ENCODE measurements at places on chromosomes 4 and X. TPM values are rescaled to one million over a fixed set of nuclear protein-coding genes. Genes with fewer than 3 reads are reported as not detected.

The FAM9B gene
- not detected for total RNA-seq

The NPFFR2 gene
- total RNA-seq = not detected

The TMEM31 gene
- total RNA-seq = not detected

The PWWP3B gene
- not detected for total RNA-seq

The AFF1 gene
- total RNA-seq = 9.4 TPM

The MORF4L2 gene
- 1,166 TPM for total RNA-seq

The SHROOM2 gene
- 0.24 TPM for total RNA-seq

The HSPA4L gene
- total RNA-seq = 9.6 TPM

The CCNA2 gene
- total RNA-seq = 49.1 TPM

The GPR173 gene
- not detected for total RNA-seq

The SMIM10 gene
- not detected for total RNA-seq

The CNKSR2 gene
- total RNA-seq = 4.3 TPM

The TMSB15B gene
- total RNA-seq = 4.3 TPM

The MAP7D2 gene
- total RNA-seq = 5.6 TPM

The CFAP99 gene
- not detected for total RNA-seq

The NAT8L gene
- 13.1 TPM for total RNA-seq

The UCHL1 gene
- 969 TPM for total RNA-seq

The NLGN3 gene
- 0.86 TPM for total RNA-seq

The GPAT3 gene
- 48.2 TPM for total RNA-seq

The ASMT gene
- total RNA-seq = 0.74 TPM

The NUP54 gene
- total RNA-seq = 43.7 TPM

The GRXCR1 gene
- not detected for total RNA-seq

The SMR3B gene
- not detected for total RNA-seq

The PTTG2 gene
- not detected for total RNA-seq

The CLDN22 gene
- total RNA-seq = not detected

The DCUN1D4 gene
- total RNA-seq = 20.1 TPM

The DDX60 gene
- 1.5 TPM for total RNA-seq

The UGT2B7 gene
- total RNA-seq = 0.16 TPM

The TMEM47 gene
- total RNA-seq = 0.77 TPM

The REELD1 gene
- not detected for total RNA-seq

The PACRGL gene
- total RNA-seq = 14.9 TPM

The BTC gene
- 1.4 TPM for total RNA-seq

The TAF7L gene
- total RNA-seq = not detected

The LANCL3 gene
- not detected for total RNA-seq

The SUV39H1 gene
- 22.1 TPM for total RNA-seq

The PCDH7 gene
- 0.06 TPM for total RNA-seq

The POLN gene
- total RNA-seq = 0.55 TPM

The RNF175 gene
- total RNA-seq = not detected

The TLR2 gene
- total RNA-seq = 0.13 TPM

The NEXMIF gene
- total RNA-seq = not detected

Measured in A549 treated with CpdA at 1 μM for 4 hours (cell line).